Amniotic epithelial cell (primary cell): ENCODE measurements at places on chromosomes 7 and 10.

- no peak for DNase-seq
Measured at GRCh38 chr10:93712593-93712992, 10.2 kb upstream of the FRA10AC1 start.

- DNase-seq: peak; percentile 84
Measured at GRCh38 chr7:120770206-120770605, 87.7 kb downstream of the TSPAN12 start.

- DNase-seq: no peak
Measured at GRCh38 chr7:104883248-104883717, 130.7 kb upstream of the KMT2E start.

GRCh38 chr7:28685242-28685643 is 272.9 kb downstream of the TRIL start:
- no peak for DNase-seq

- DNase-seq: no peak
Measured at GRCh38 chr10:2731940-2732339, 335.4 kb upstream of the PFKP start.

GRCh38 chr7:158063850-158064610 is 523.6 kb downstream of the PTPRN2 start:
- DNase-seq: no peak

GRCh38 chr10:15453926-15454325 is 82.8 kb upstream of the FAM171A1 start:
- DNase-seq: no peak

GRCh38 chr10:80444646-80445319 is 9.3 kb upstream of the TSPAN14 start:
- peak; percentile 73 for DNase-seq

GRCh38 chr7:29281782-29282541 is 87.4 kb downstream of the CHN2 start:
- peak; percentile 90 for DNase-seq

DNA sequence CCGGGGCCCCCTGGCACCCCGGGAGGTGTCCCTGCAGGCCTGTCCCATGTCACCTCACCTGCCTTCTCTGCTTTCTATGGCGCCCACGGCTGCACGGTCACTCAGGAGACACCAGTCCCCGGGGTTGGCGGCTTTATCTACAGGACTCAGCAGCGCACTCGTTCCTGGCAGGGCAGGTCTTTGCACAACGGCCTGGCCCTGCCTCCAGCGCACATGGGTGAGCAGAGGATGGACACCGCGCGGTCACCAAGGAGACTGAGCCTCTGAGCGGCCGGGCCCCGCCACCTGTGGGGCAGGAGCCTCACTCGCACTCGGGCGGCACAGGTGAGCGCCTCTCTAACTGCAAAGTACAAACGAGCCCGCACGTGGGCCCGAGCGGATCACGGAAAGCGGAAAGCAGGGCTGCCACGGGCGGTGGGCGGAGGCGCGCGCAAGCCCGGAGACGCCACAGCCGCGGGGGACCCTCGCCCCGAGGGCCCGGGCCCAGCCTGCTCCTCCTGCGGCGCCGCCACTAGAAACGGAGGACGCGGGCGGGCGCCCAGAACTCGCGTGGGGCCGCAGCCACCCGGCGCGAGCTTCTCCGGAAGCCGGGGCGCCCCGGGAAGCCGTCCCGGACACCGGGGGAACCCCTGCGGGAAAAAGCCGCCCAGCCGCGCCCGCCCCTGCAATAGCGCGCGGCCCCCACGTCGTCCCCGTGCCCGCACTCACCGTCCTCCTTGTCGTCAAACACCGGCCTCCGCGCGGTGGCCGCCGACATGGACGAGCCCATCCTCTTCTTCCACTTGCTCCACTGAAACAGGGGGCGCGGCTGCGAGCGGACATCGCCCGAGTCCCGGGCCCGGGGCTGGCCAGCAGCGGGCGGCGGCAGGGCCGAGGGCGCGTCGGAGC is 642 bp downstream of the STK32C start:
- no peak for DNase-seq

- no peak for DNase-seq
Measured at GRCh38 chr10:132937861-132938260, 4.5 kb downstream of the CFAP46 start.

DNA sequence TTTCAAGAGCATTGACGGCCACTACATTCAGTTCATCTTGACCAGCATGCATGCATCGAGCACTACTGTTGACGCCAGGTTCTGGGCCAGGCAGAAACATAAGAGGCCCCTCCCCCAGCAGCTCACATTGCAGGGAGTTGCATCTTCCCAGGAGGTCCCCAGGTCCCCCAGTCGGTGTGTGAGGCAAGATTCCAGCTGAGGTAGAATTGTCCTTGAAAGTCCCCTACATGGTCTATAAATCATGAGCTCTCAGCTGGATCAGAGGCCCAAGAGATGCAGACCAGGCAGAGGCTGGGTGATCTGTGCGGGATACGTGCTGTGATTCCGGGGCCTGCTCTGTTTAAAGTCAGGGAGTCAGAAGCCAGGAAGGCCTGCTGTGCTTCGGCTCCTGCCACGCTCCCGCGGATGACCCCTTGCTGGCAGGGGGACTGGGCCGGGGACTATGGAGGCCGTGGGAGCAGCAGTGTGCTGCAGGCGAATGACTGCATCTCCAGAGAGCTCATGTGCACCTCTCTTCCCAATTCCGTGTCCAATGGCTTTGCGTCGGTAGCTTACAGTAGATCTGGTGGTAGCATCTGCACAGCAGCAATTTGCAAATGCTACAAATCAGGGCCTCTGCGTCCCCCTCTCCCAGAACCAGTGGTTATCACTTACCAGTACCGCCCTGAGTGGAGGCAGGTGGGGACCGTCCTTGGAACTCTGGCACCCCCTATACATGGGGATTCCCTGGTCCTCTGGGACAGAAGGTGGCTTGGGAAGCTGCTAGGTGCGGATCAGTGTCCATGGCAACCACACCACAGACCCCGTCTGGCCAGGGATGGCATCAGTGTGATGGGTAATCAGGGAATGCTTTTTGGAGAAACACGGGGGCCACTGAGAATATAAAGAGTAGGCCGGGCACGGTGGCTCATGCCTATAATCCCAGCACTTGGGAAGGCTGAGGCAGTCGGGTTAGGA is 93.6 kb downstream of the RGS10 start:
- DNase-seq: no peak

DNA sequence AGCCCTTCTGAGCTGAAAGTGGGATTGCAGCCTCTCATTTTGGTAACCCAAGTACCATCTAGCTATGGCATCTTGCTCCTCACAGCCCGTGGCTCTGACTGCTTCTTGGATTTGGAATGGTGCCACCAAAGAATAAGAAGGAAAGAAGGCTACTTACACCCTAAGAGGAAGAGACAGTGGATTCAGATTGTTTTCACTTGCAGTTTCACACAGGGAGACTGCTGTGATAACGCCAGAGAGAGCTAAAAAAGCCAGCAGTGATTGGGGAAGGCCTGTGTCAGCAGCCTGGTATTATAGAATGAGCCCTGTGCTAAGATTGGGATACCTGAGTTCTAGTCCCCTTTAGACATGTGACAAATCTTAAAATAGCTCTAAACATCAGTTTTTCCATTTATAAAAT is 3.6 kb upstream of the LRRC4 start:
- DNase-seq: no peak

DNA sequence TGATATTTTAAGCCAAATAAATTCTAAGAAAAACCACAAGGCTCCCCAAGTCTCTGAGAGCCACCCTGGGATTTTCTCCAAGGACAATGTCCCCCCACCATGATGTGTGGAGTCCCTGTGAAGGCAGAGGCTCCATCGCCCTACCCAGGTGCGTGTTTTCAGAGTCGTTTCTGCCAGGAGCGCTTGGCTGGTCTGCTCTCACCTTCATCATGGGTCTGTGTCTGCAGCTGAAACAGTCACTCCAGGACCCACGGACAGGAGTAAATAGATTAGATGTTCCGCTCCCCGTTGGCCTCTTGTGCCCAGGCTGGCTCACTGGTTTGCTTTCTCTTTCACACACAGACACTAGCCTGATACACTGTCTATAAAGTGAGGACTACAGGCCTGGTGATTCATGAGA is 217.5 kb downstream of the SFMBT2 start:
- no peak for DNase-seq

- DNase-seq: no peak
Measured at GRCh38 chr7:19143881-19144574, 1.2 kb downstream of the FERD3L start.

GRCh38 chr10:13068484-13068883 is 31.5 kb upstream of the OPTN start:
- no peak for DNase-seq
